ENCODE measurements at places on chromosomes 7 and 10.

DNA sequence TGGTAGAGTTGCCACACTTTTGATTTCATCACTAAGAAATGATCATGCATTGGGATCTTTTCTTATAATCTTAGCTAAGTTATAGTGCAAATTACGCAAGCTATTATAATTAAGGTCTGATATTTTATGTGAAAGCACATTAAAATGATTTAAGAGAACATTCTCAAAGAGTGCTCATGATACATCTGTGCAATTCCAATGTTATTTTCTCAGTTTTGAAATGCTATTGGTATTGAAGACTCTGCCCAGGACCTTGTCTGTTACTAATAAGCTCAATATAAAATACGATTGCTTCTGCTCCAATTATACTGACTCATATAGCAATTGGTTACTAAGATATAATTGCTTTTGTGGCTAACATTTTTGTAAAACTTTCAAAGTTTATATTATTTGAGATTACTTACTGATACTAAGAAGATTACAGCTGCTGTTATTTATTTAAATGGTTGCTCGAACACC is 180.9 kb downstream of the ADAM12 start:
- DNase-seq = no peak

DNA sequence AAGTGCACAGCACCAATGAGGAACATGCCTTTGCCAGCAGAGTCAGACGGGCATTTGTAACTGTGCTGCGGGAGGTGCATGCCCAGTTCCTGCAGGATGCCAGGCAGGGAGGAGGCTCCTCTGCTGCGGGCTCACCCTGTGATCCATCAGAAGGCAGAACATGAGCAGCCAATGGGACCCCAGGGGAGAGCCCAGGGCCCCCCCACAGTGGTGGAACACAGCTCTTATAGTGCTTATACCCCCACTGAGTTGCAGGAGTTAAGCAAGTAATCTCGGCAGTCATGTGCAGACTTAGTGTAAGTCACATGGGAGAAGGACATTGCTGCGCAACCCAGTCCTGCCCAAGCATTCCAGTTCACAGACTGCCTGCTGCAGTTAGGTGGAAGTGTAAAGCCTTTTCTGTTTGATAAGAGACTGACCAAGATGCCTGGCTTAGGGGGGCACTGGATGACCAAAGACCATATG is 120.3 kb upstream of the TMEM106B start:
- no peak for DNase-seq

DNA sequence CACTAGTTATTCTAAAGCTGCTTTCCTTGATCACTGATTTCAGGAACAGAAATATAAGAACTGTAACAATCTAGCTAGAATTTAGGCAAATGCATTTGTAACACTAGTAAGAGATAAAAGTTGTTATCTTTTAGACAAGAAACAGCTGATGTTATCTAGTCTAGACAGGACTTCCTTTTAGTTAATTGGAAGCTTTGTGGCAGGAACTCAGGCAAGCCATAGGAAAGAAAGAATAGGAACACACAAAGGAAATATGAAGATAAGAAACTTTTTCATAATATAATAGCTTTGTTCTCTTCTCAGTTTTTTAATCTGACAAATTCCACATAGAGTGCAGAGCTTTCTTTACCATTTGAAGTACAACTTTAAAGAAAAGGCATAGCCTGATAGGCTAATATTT is 59.0 kb upstream of the AGR3 start:
- no peak for DNase-seq

DNA sequence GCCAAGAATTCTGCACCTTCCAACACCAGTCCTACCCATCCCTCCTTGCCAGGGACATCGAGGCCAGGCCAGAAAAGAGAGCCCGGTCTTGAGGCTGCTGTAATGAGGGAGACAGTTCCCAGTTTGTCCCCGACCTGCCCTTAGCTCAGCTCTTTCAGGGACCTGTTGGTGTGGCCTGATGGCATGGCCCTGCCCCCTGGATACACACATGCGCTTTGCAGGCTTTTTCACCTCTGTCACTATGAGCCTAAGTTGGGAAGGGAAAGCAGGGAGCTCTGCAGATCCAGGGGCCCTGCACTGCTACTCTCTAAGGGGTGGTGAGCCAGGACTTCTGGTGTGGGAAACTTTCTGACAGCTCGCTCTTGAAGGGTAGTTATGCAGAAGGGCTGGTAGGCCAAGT is 2.1 kb downstream of the SCD start:
- no peak for DNase-seq

DNA sequence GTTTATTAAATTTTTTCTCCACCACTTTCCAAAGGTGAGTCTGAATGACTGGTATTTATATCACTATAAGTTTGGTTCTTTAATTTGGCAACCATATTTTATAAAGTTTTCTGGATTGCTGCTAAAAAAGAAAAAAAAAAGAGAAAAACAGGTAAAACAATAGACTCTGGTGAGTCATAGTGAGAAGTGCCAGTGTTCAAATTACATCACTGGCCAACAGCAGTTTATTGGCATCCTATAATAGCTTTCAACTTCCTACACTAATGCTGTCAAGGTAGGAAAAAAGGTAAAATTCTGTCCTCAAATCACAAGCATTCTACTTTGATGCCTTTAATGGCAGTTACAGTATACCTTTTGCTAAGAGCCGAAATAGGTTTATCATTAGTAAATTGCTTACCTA is 808.8 kb downstream of the GRM8 start:
- DNase-seq = no peak
